ENCODE measurements at places on chromosomes 7 and 10.

GRCh38 chr10:122498521-122498920 lies 37.2 kb downstream of the HTRA1 start:
- DNase-seq, result no peak

- DNase-seq, result peak; percentile 93
Observed at GRCh38 chr7:101099969-101100781, 14.9 kb downstream of the TRIM56 start.

- DNase-seq, result no peak
Observed at GRCh38 chr10:131387018-131387529, 75.6 kb upstream of the TCERG1L start.

DNA sequence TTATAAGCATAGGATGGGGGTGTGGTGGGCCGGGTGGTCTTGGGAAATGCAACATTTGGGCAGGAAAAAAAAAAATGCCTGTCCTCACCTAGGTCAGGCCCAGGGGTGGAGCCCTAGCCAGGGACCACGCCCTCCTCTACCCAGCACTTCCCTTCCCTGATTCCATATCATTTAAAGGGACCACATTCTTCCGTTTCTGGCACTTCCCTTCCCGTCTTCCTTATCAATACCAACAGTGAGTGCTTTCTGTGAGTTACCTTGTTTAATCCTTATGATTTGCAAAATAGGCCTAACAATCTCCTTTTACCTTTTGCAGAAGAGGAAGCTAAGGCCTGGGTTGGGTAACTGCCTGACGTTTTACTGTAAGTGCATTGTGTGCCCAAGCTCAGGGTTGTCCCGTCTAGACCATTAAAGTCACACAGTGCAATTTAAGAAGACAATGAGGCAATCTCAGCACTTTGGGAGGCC lies 16.7 kb upstream of the C10orf95 start:
- DNase-seq, result no peak

GRCh38 chr10:61024856-61025201 lies 80.8 kb upstream of the RHOBTB1 start:
- no peak for DNase-seq

DNA sequence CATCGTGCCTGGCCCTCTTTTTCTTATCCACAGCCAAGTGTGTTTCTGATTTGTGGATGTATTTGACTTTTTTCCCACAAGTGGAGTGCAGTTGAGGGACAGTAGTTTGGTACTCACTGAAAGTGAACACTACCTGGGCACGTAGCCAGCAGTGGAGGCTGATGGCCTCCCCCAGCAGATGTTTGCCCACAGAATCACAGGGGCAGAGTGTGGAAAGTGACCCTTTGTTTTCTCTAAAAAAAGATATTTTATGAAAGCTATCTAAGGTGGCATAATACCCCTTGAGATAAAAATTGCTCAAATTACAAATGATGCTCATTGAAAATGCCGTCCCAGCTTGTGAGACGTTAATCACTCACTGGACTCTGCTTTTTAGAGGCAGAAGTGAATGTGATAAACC lies 29.1 kb downstream of the WDR37 start:
- no peak for DNase-seq

GRCh38 chr7:7653593-7654187 lies 13.1 kb downstream of the UMAD1 start:
- no peak for DNase-seq

- DNase-seq, result no peak
Observed at GRCh38 chr10:23433701-23434100, 5.2 kb upstream of the OTUD1 start.

- no peak for DNase-seq
Observed at GRCh38 chr7:128788446-128789412, 3.0 kb upstream of the CCDC136 start.

GRCh38 chr10:28812384-28813372 lies 135.4 kb downstream of the BAMBI start:
- no peak for DNase-seq

GRCh38 chr7:66443946-66444345 lies 184.7 kb upstream of the KCTD7 start:
- no peak for DNase-seq

DNA sequence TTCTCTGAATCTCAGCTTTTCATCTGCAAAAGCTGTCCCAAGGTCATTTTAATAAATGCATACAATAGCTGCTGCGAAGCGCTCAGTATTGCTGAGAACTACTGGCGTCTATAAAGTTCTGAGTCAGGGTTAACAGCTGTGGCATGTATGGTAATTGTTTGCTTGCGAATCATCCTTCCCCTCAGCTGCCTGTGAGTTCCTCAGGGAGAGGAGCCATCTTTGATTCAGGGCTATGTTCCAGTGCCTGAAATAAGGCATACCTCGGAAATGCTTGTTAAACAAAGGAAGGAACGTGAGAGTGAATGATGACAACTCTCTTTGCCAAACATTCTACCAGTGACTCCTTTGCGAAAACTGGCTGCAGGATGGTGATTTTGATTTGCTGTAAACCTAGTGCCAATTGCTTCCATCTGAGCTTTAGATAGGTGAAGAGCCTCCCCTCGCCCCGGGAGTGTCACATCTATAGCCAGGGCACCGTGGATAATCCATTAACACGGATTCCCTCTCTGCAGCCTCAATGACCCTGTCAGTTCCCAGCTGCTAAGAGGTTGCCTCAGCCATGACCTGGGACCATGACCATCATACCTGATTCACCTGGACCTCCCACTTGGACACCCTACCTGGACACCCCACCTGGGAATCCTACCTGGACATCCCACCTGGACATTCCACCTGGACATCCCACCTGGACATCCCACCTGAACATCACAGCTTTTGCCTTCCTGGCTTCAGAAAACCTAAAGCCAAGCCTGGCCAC lies 39.6 kb downstream of the GPRIN2 start:
- DNase-seq, result peak; percentile 83

DNA sequence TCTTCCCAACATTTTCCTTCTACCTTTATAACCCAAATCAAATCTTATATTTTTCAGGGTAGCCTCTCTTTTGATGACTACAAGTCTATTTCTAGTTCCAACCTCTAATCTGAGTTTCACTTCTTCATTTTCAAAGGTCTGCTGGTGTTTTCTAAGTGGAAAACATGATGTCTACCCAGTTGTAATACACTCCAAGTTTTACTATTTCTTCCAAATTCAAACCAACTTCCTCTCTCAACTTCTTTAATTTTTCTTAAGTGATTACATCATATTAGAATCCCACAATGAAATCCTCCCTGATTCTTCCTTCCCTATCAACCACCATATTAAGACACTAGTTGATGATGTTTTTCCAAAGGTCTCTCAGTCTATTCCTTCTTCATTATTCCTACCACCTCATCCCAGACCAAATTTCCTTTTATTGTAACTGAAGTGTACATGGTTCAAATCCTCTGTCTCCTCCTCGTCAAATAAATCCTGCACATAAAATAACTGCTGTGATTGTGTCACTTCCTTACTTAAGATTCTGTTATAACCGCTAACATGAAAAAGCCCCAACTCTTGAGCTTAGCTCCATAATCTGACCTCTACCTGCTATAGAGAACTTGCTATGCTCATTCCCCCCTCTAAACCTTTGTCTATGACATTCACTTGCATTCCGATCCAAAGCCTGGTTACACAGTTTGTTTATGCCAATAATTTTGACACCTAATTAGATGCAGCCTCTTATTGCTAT lies 12.7 kb downstream of the TAS2R38 start:
- DNase-seq, result no peak

DNA sequence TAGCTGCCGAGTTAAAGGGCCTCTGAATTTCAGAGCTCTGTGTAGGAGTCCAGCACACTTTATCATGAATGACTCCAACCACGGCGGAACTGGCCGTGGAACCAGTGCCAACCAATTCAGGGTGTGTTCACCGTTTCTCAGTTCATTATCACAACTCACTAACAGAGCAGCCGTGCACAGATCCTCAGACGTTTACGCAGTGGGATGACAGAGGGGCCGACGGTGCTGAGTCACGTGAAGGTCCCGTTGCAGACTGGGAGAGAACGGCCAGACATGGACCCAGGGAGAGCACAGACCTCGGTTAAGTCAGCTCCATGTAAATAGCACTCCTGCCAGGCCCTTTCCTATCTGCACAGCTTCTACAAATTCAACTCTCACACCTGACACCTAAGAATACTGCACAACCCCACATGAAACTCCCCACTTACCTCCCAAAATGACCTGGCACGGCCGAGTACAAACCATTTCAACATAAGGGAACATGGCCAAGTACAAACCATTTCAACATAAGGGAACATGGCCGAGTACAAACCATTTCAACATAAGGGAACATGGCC lies 95.5 kb downstream of the DIP2C start:
- no peak for DNase-seq

DNA sequence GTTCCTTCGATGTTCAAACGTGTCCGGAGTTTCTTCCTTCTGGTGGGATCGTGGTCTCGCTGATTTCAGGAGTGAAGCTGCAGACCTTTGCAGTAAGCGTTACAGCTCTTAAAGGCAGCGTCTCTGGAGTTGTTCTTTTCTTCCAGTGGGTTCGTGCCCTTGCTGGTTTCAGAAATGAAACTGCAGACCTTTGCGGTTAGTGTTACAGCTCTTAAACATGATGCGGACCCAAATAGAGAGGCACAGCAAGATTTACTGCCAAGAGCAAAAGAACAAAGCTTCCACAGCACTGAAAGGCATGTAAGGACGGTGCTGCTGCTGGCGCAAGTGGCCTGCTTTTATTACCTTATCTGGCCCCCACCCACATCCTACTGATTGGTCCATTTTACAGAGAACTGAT lies 931.4 kb downstream of the IPMK start:
- no peak for DNase-seq

- DNase-seq, result peak; percentile 2
Observed at GRCh38 chr7:83824214-83824613, 175.3 kb upstream of the SEMA3E start.

GRCh38 chr10:103660364-103661197 lies 167.1 kb downstream of the NEURL1 start:
- DNase-seq, result no peak

- no peak for DNase-seq
Observed at GRCh38 chr10:102422545-102423129, 2.0 kb downstream of the FBXL15 start.

DNA sequence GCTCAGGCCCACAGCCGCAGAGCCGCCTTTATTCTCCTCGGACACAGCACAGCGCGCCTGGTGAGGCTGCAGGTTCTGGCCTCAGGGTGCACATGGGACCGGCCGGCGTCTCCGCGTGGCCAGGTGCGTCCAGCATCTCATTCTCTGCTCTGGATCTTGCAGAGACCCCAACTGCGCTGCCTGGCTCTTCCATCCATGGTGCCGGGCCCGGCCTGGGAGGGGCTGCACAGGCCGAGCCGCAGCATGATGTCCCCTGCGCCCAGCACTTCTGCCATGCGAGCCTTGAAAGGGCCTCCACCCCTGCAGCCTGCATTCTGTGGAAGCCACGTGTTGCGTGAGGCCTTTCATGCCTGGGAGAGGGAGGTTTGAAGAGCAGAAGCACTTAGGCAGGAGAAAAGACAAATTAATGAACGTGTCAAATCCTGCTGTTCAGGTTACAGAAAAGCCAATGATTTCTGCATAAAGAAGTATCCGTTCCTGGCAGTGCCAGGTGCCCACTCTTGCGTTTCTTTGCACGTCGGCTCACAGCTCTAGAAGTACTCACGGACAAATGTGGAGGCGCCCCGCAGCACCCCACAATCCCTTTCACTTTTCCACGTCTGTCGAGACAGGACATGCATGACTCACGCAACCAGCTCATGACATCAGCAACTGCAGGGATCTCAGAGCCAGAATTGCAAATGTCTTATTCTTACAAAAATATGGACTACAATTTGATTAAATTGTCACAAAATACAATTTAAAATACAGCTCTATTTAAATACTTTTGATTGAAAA lies 571.4 kb downstream of the DNAJB6 start:
- no peak for DNase-seq

GRCh38 chr7:135169141-135169963 lies 1.2 kb downstream of the CYREN start:
- DNase-seq, result peak; percentile 37

DNA sequence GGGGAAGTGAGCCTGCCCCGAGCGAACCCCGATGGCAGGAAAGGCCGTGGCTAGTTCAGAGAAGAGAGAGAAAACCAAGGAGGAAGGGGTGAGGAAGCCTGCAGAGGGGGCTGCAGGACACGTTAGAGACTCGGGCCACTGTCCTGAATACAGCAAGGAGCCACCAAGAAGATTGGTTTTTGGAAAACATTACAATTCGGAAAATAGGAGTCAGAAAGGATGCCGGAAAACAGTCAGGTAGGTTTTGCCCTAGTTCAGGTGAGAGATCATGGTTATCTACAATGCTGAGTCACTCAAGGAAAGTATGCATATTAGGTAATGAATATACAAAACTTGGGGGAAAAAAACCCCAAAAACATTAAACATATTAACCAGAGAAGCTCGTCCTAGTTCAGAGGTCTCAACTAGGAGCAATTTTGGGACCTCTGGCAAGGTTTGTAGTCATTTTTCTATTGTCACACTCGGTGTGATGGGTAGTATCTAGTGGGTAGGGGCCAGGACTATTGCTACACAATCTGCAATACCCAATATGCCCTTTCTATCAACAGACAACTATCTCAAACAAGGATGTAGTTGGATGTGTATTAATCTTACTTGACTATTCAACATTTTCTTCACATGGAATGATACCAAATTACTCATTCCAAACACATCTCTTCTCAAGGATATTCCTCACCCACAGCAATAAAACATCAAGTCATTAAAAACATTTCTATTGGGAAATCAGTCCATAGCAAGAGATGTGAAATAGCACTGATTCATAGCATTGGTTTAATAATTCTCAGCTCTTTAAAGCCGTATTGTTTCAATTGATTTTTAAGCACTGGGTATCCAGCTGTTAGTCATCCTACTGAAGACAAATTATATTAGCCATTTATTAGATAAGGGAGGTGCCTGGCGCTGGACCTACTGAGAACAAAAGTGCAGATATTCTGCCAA lies 74.4 kb upstream of the RSU1 start:
- peak; percentile 70 for DNase-seq

DNA sequence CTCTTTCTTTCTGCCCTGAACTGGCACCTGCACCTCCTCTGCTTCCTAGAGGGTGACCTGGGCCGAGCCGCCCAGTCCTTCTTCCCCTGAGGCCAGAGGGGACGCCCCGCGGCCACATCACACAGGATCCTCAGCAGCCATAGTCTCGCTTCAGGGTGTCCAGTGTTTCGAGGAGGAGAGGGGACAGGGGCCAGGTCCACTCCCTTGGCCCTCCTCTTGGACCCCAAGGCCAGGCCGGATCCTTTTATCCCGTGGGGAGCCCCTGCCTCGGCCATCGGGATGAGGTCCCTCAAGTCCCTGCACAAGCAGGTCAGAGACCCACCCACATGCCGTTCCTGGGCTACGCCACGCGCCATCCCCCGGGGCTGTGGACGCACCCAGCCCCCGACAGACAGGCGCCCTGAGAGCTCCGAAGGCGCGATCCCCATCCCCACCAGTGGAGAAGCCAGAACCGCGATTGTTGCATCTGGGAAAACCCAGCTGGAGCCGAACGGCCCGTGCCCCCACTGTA lies 3.6 kb downstream of the BHLHA15 start:
- DNase-seq, result no peak
